NCI-H774 (cell line): ENCODE measurements at places on chromosomes 4 and X.

DNA sequence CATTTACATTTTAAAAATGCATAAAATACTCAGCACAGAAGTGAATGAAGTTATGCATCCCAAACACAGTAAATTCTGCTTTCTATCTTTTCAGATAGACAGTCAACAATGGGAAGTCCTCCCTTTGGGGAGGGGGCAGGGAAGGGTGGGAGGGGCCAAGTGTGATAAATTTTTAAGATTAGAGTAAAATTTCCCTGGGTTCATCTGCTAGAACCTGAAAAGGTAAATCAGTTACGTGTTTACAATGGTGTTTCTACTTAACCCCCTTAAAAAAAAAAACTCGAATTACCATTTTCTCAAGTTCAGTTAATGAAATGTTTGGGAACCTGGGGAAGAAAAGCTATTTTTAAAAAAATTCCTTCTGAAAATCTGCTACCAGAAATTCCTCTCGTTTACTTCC lies 9.1 kb downstream of the PITX2 start:
- no peak for DNase-seq

DNA sequence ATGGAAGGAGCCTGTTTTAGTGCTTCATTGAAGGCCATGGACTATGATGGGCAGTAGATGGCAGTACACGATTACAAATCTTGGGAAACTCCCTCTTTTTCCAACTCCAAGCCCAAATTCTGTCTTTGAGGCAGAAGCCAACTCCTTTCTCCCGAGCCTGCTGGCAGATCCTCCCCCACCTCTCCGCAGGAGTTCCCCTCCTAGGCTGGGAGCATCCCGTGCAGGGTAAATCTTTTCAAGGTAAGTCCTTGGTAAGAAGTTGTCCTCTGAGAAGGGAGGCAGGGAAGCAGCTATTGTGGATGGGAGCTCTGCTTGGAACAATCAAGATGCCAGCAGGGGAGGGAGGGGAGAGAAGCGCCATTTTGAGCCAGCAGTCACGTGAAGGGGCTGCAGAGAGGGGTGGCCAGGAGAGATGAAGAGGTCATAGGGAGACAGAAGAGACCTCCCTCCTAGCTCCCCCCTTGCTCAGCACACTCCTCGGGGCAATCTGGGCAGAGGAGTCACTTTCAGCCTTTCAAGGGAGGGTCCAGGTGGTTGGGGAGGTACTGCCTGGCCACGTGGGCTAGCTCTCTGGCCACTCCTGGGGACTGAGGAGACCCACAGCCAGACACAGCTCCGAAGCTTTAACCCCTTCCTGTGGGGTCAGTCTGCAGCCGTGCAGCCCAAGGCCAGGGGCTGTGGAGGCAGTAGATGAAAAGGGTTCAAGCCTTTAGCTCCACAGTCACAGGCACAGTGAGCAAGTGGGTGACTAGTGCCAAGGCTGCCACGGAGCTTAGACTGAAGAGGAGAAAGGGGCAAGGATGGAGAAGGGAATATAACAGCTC lies 9.6 kb downstream of the CC2D2A start:
- peak; percentile 70 for DNase-seq

- no peak for DNase-seq
These were observed 83.9 kb upstream of the PACRGL start for GRCh38 chr4:20616313-20616712.

DNA sequence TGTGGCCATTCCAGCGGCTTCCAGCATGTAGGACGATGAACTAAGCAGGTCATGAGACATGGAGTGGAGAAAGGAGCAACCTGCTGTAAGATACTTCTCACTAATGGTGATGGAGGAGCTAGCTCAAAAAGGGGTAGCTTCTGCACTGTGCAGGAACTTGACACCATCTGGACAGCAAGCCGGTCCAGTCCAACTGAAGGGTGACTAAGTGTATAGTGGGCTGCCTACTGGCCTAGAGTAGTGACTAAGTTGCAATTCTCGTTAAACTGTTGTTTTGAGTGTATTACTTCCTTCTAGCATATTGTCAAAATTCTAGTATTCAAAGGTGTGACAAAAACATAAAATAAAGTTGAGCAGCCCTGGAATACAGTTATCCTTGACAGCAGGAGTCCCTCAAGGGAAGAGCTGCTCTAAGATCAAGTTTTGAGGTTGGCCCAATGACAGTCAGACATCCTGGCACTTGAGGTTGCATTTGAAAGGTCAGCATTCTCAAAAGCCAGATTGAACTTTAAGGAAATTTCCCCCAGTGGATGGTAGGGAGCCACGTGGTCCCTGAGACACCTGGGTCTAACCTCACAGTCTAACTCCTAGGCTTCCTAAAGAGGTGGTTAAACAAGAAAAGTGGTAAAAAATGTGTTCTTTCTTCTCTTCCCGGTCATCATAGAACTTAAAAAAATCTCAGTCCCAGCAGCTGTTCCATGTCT lies 8.0 kb downstream of the CETN2 start:
- DNase-seq: no peak

GRCh38 chr4:48167538-48168263 lies 33.7 kb upstream of the TXK start:
- DNase-seq: no peak

GRCh38 chrX:345020-345925 lies 26.7 kb upstream of the GTPBP6 start:
- DNase-seq: no peak

GRCh38 chrX:153864561-153865320 lies 21.2 kb downstream of the L1CAM start:
- no peak for DNase-seq

- DNase-seq: no peak
These were observed 181.5 kb downstream of the GC start for GRCh38 chr4:71602289-71602900.

- DNase-seq: no peak
These were observed 223.7 kb downstream of the COL25A1 start for GRCh38 chr4:109078724-109079123.

DNA sequence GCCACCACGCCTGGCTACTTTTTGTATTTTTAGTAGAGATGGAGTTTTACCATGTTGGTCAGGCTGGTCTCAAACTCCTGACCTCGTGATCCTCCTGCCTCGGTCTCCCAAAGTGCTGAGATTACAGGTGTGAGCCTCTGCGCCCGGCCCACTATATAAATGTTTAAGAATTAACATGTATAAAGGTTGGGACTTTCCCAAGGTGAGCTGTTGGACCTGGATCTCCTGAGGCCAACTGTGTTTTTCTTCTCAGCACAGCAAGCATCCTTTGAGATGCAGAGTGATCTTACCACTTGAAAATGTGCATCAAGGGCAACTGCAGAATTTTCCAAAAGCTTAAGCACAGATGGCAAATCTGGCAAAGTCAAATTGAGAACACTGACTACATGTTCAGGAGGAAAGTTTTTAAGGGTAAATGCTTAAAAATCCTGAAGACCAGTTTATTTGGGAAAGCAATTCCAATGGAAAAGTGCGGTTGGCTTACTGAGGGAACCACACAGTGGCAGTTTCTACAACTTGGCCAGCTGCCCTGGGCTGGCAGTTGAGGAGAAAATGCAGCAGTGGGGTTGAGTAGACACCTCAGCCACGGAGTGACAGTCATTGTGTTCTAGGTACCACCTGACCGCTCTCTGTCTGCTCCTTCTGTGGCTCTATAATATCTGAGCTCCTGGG lies 168.9 kb downstream of the CBR4 start:
- DNase-seq: no peak
